ENCODE measurements at places on chromosomes 11 and 22. TPM values are rescaled to one million over a fixed set of nuclear protein-coding genes. Genes with fewer than 3 reads are reported as not detected.

- no peaks in the 10 kb centered on the region for H3K27me3 ChIP-seq
- peak; percentile 46 for DNase-seq
- no peaks in the 10 kb centered on the region for H3K36me3 ChIP-seq
- peaks cover 27% of the 10 kb centered on the region for H3K4me1 ChIP-seq
Observed at GRCh38 chr11:10899121-10899830, 41.4 kb upstream of the ZBED5 start.

- no peaks in the 10 kb centered on the region for H3K4me1 ChIP-seq
- no peak overlapping the region for H3K27ac ChIP-seq
- no peak for DNase-seq
- no peaks in the 10 kb centered on the region for H3K36me3 ChIP-seq
- H3K27me3 ChIP-seq: no peaks in the 10 kb centered on the region
Observed at GRCh38 chr11:75456596-75457183, 23.7 kb upstream of the KLHL35 start.

DNA sequence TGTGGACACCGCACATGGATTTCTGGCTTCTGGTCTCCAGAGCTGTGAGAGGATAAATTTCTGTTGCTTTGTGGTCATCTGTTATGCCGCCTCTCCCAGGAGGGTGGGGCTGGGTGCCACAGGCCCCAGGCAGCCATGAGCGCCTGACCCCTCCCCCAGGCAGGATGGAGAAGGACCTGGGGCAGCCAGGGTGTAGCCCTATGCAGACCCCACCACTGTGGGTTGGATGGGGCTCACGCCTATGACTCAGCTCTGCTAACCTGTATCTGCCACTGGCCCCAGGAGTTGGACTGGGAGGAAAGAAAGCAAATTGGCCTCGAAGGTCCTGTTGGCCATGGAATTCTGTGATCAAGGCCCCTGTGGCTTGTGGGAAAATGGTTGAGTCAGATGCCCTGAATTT is 1351.1 kb downstream of the BRD1 start:
- H3K4me3 ChIP-seq: no peak overlapping the region
- H3K36me3 ChIP-seq: no peaks in the 10 kb centered on the region
- DNase-seq: no peak
- no peaks in the 10 kb centered on the region for H3K4me1 ChIP-seq
- no peak overlapping the region for H3K27ac ChIP-seq

DNA sequence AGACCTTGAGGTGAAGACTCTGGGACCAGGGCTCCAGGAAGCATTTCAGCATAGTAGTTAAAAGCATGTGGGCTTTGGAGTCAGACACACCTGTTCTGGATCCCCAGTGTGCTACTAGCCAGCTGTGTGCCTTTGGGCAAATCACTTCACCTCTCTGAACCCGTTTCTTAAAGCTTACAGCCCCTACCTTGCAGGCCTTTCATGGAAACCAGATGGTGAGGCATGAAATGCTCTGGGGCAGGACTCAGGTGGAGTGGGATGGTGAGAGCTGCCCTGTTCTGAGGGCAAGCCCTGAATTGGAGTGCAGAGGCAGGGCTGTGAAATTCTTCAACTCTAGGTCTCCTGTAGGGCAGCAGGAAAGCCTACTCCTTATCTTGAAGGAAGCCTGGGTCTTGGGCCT is 10.5 kb downstream of the UCP2 start:
- no peaks in the 10 kb centered on the region for H3K36me3 ChIP-seq
- peaks cover 9% of the 10 kb centered on the region for H3K4me1 ChIP-seq
- H3K27me3 ChIP-seq: no peaks in the 10 kb centered on the region
- H3K27ac ChIP-seq: no peak overlapping the region
- DNase-seq: no peak

DNA sequence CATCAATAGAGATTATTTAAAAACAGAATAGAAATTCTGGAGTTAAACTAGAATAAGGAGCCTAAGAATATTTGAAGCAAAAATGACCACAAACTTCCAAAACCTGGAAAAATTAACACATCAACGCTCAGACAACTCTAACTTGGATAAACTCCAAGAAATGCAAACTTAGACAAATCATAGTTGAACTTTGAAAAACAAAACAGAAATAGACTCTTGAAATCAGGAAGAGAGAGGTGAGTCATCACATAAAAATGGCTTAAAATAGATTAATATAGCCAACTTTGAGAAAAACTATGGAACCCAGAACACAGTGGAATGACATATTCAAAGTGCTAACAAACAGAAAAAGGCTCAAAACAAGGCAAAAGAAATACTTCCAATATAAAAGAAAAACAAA is 974.2 kb downstream of the JRKL start:
- H3K4me3 ChIP-seq: no peak overlapping the region
- no peak overlapping the region for H3K27ac ChIP-seq
- H3K27me3 ChIP-seq: no peaks in the 10 kb centered on the region

- H3K36me3 ChIP-seq: no peaks in the 10 kb centered on the region
- no peak for DNase-seq
- peaks cover 35% of the 10 kb centered on the region for H3K4me1 ChIP-seq
- H3K4me3 ChIP-seq: no peak overlapping the region
- peak overlapping the region; percentile 96 for H3K27ac ChIP-seq
Observed at GRCh38 chr11:2824851-2825250, 60.7 kb downstream of the CDKN1C start.

DNA sequence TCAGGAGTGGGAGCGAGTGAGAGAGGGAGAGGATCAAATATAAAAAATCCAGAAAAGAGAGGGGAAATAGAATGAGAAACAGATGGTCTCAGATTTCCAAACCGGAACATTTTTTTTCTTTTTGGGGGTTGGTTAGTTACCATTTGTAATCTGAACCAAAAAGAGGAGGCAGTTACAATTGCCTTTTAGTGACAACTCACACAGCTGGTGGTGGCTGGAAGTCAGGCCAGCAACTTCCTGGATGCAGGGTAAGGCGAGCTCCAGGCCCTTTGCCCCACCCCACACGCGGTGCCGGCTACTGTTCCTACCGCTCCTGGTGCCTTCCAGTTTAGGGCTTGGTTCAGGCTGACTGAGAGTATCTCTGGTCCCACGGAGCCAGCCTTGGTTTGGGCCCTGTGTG is 21.0 kb upstream of the UBASH3B start:
- DNase-seq: no peak
- H3K27me3 ChIP-seq: peaks cover 20% of the 10 kb centered on the region
- H3K4me1 ChIP-seq: no peaks in the 10 kb centered on the region
- H3K4me3 ChIP-seq: no peak overlapping the region
- H3K36me3 ChIP-seq: no peaks in the 10 kb centered on the region

GRCh38 chr11:28457481-28458065 is 349.4 kb downstream of the METTL15 start:
- no peaks in the 10 kb centered on the region for H3K27me3 ChIP-seq
- H3K27ac ChIP-seq: no peak overlapping the region
- no peaks in the 10 kb centered on the region for H3K4me1 ChIP-seq
- no peak overlapping the region for H3K4me3 ChIP-seq

- H3K4me3 ChIP-seq: no peak overlapping the region
- H3K27ac ChIP-seq: no peak overlapping the region
- no peaks in the 10 kb centered on the region for H3K27me3 ChIP-seq
- H3K4me1 ChIP-seq: no peaks in the 10 kb centered on the region
- H3K36me3 ChIP-seq: peaks cover 93% of the 10 kb centered on the region
- no peak for DNase-seq
Observed at GRCh38 chr22:17815703-17816254, 41.5 kb upstream of the BID start.

GRCh38 chr22:19473578-19473977 is 5.4 kb downstream of the UFD1 start:
- H3K36me3 ChIP-seq: peaks cover 76% of the 10 kb centered on the region
- H3K4me1 ChIP-seq: peaks cover 31% of the 10 kb centered on the region
- no peaks in the 10 kb centered on the region for H3K27me3 ChIP-seq

DNA sequence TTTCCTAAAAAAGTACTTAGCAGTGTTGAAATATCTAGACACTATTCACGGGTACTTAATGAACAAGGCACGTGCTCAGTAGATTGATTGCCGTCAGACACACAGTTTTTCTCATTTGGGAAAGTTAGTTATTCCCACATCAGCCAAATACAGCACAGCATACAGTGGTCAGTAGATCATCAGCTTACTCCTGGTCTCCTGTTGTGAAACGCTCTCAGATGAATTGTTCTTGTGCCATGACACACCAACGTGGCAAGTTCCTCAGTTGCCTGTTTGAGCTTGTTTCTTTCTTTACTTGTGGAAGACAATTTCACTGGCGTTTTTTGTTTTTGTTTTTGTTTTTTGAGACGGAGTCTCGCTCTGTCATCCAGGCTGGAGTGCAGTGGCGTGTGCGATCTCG is 8.6 kb downstream of the TAB1 start:
- H3K27me3 ChIP-seq: no peaks in the 10 kb centered on the region
- H3K4me1 ChIP-seq: peaks cover 12% of the 10 kb centered on the region
- H3K27ac ChIP-seq: no peak overlapping the region
- H3K36me3 ChIP-seq: no peaks in the 10 kb centered on the region
- DNase-seq: no peak

GRCh38 chr11:126383339-126384335 is 28.2 kb downstream of the ST3GAL4 start:
- H3K4me1 ChIP-seq: peaks cover 71% of the 10 kb centered on the region
- no peaks in the 10 kb centered on the region for H3K27me3 ChIP-seq
- H3K4me3 ChIP-seq: no peak overlapping the region
- DNase-seq: no peak
- no peak overlapping the region for H3K27ac ChIP-seq
- no peaks in the 10 kb centered on the region for H3K36me3 ChIP-seq

- no peak for DNase-seq
- peaks cover 36% of the 10 kb centered on the region for H3K4me1 ChIP-seq
- H3K4me3 ChIP-seq: no peak overlapping the region
- no peaks in the 10 kb centered on the region for H3K36me3 ChIP-seq
- no peaks in the 10 kb centered on the region for H3K27me3 ChIP-seq
- peak overlapping the region; percentile 6 for H3K27ac ChIP-seq
Observed at GRCh38 chr11:126375726-126376125, 20.2 kb downstream of the ST3GAL4 start.

- no peak for DNase-seq
- no peaks in the 10 kb centered on the region for H3K36me3 ChIP-seq
- no peak overlapping the region for H3K27ac ChIP-seq
- H3K27me3 ChIP-seq: peaks cover 39% of the 10 kb centered on the region
- no peak overlapping the region for H3K4me3 ChIP-seq
- H3K4me1 ChIP-seq: no peaks in the 10 kb centered on the region
Observed at GRCh38 chr22:27380855-27381254, 420.7 kb downstream of the MN1 start.

- DNase-seq: no peak
- no peak overlapping the region for H3K4me3 ChIP-seq
- H3K36me3 ChIP-seq: no peaks in the 10 kb centered on the region
- no peak overlapping the region for H3K27ac ChIP-seq
- no peaks in the 10 kb centered on the region for H3K27me3 ChIP-seq
Observed at GRCh38 chr11:110071197-110071596, 22.0 kb upstream of the ZC3H12C start.

GRCh38 chr11:115168229-115168671 is 336.0 kb downstream of the CADM1 start:
- H3K36me3 ChIP-seq: no peaks in the 10 kb centered on the region
- no peaks in the 10 kb centered on the region for H3K27me3 ChIP-seq
- H3K27ac ChIP-seq: peak overlapping the region; percentile 66

DNA sequence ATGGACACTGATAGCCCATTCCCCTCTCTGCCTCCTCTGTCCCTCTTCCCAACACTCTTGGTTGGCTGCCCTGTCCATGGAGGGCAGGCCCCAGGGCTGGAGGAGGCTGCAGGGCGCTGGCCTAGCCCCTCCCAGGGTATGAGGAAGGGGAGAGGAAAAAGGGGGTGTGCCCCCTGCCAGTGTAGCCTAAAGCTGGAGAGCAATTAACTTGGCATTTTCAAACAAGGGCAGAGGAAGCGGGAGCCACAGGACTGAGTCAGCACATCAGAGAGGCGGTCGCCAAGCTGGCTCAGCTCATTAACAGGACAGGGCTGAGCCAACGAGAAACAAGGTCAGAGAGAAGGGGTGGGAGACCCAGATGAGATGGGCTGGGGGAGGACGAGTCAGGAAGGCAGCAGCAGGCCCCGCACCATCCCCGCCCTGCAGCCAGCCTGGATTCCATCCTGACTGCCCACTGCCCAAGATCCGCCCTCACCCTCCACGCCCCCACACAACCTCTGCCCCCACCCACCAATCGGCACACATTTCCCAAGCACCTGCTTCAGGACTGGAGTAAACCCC is 76.3 kb downstream of the BUD13 start:
- no peak for DNase-seq
- H3K27me3 ChIP-seq: peaks cover 25% of the 10 kb centered on the region
- H3K4me1 ChIP-seq: no peaks in the 10 kb centered on the region
- H3K27ac ChIP-seq: no peak overlapping the region
- H3K4me3 ChIP-seq: no peak overlapping the region

DNA sequence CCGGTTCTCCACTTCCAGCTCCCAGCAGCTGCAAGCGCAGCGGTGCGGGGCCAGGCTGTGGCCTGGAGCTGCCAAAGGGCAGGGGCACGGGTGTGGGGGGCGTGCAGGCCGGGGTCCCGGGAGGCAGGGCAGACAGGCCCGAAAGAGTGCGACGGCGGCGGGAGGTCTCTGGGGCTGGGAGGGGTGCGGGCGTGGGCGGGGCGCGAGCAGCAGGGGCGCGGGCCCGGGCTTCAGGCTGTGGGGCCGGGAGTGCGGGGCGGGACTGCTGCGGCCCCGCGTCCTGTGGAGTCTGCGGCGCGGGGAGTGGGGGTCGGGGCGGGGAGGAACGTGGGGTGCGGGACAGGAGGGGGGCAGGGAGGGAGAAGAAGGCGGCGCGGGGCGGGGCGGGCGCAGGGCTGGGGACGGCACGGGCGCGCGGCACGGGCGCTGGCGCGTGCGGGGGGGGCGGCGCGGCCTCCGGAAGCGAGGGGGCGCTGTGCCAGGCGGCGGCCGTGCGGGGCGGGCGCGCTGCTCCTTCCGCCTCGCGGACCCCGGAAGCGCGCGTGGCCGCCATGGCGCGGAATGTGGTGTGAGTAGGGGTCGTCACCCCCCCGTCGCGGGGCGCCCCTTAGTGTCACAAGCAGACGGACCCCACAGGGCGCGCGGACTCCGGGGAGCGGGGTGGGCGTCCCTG is at the start of gene MRPL23:
MRPL23 (plus strand) TSS at position 521 of the 673 bp plus-strand sequence; CDS start at position 552, 31 bp downstream.
- no peak for DNase-seq
- no peak within 1 kb of the TSS for H3K27ac ChIP-seq
- H3K27me3 ChIP-seq: no peaks in the 10 kb centered on the region
- H3K4me1 ChIP-seq: no peaks in the 10 kb centered on the region

The OR8G1 gene
- not detected for polyA plus RNA-seq

The STIP1 gene
- 144 TPM for polyA plus RNA-seq

The THY1 gene
- polyA plus RNA-seq: 0.95 TPM

The TMEM191C gene
- 0.70 TPM for polyA plus RNA-seq

The DGCR6 gene
- 12.2 TPM for polyA plus RNA-seq

The ANO9 gene
- 0.13 TPM for polyA plus RNA-seq

The OVOL1 gene
- polyA plus RNA-seq: not detected

The TTLL1 gene
- polyA plus RNA-seq: 4.5 TPM

The FAM227A gene
- 0.66 TPM for polyA plus RNA-seq

The PACSIN3 gene
- polyA plus RNA-seq: 209 TPM

The MIAT gene
- polyA plus RNA-seq: 0.03 TPM

The STX5 gene
- 31.9 TPM for polyA plus RNA-seq

The MAJIN gene
- not detected for polyA plus RNA-seq

The BDNF gene
- polyA plus RNA-seq: 0.16 TPM
